ENCODE measurements at places on chromosomes 1 and 21.

GRCh38 chr1:109185990-109186732 lies 27.6 kb upstream of the SARS1 start:
- no peak for DNase-seq

GRCh38 chr1:149936992-149937705 lies 470 bp upstream of the MTMR11 start:
- DNase-seq, result peak; percentile 47

- no peak for DNase-seq
These were observed 33.9 kb downstream of the OLFML2B start for GRCh38 chr1:161989786-161990185.

GRCh38 chr1:185144233-185144632 lies 12.5 kb downstream of the TRMT1L start:
- DNase-seq, result no peak

DNA sequence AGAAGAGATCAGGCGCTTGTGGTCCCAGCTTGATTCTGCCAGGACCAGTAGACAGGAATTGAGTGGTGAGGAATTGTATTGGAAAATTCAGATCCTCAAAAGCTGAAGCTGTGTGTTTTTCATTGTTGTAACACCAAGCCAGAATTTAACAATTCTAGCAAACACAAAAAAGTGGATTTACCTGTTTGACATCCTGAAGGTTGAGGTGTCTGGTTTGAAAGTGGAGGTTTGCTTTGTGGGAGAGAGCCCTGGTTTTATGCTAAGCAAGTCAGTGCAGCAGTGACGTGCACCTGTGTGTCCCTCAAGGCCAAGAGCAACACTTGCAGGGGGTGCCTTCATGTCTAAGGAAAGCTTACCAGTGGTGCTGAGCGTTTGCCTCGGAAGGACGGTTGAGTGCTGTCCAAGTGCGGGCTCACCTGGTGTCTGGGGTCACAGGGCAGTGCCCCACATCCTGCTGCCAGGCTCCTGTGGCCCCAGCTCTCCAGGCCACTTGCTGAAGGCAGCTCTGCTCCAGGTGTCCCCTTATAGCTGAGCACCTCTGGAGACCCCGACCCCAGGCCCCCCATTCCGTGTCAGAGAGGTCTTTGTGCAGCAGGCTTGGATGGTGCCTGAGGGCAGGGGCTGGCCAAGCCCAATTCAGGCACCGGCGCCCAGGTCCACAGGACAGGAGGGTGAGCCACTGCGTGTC lies 27.7 kb downstream of the PCNT start:
- no peak for DNase-seq

DNA sequence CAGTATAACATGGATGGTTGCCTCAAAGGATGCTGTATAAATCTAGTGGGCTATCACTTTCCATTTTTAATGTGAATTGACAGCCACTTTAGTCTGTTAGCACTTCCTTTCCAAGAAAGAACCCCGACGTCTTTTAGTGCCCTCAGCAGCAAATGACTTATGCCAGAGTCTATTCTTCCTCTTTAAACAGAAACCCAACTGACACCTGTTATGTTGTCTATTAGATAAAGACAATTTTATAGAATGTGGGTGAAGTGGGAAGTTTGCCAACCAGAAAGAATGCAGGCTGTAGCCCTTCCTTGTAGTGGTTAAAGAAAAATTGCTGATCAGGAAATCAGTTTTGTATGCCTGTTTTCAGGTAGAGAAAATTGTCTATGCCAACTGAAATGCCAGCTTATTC lies 344.9 kb downstream of the ZNF326 start:
- no peak for DNase-seq

- peak; percentile 83 for DNase-seq
These were observed at the start of gene CREG1 for GRCh38 chr1:167553136-167554027. Gene CREG1 (minus strand): TSS chr1:167553762.

- no peak for DNase-seq
These were observed 204.6 kb downstream of the PTBP2 start for GRCh38 chr1:96926176-96926575.

DNA sequence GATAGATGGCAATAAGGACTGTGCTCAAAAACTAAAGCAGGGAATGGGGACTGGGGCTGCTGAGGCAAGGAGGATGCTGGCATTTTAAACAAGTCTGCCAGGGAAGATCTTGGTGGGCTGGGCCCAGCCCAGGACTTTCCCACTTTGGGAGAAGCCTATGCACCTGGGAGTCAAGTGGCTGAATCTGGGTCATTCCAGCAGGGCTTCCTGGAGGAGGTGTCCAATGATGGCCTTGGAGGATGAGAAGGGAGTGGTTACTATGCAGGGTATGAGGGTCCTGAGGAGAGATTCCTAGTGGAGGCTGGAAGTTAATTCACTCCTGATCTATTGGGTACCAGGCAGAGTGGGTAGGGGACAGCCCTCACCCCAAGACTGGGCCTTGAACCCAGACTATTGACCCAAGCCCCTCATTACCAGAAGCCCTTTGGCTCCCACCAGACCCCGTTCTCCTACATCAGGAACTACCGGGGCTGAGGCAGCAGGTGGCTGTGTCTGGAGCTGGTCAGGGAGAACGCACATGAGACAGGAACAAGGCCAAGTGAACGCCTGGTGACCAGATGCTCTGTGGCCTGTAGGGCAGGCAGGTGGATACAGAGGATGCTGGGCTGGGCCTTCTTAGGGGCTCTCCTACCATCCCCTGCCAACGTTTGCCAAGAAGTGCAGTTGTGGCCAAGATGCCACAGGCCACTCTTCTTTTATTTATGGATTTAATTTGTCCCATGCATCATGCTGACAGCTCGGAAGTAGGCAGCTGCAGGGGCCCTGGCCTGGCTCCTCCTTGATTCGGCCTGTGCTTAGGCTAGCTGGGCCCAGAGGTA lies 18.3 kb upstream of the LRP8 start:
- no peak for DNase-seq

- no peak for DNase-seq
These were observed 157.2 kb downstream of the KAZN start for GRCh38 chr1:14755518-14756252.

DNA sequence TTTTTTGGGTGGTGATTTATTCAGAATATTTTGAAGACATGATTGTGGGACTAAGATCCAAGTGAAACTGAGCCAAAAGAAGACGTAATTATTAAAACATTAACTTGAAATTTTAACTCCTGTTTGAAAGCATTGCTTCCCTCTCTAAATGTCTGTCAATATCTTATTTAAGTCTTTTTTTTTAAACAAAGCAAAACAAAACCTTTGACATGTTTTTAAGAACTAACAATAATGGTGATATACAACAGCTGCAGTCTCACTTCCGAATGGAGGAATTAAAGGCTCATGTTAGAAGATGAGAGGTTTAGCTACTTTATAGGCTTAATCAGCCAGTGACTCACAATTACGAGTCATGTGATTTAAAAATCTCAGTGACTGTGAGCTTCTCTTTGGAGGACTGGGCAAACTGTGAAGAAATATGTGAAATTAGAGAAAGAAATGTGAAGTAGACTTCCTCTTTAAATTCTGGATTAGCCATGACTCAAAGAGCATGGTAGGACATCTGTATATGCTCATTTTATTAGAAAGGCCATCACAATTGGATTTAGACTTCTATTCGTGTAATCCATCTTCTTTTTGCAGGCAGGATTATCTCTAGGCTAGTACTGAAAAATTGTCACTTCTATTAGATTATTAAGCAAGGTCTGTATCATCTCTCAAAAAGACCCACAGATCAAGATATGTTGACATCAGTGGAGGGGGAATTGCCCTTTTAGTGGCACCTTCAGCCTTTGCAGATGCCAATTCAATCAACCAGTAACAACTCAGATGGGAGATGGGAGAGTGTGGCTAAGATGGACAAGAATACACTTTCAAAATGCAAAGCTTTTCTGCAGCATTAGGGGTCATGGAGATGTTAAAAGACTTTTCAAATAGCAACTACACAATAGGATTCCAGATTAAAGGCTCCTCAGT lies 28.7 kb downstream of the KCNA3 start:
- DNase-seq, result peak; percentile 38

DNA sequence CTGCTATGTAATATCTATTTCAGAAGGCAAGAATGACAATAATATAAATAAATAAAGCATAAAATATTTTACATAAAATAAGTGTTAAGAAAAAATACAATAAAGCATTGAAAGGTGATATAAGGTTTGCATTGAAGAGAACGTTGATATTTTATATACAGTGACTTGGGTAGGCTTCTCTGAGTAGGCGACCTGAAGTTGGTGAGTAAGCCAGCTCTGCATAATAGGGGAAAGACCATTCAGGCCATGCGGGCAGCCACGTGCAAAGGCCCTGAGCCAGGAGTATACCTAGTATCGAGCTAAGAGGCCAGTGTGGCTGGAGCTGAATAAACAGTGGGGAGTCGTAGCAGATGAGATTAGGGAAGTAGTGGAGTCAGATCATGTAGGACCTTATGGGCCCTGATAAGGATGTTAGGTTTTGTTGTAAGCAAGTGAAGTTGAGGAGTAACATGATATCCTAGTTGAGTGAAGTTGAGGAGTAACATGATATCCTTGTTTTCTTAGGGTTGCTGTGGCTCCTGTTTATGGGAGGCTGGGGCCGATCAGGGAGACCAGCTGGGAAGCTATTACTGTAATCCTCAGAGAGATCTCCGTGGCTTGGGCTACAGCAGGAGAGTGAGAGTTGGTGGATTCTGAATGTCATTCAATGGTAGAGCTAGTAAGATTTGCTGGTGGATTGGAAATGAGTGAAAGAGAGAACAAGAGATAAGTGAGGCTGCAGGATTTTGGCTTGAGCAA lies 22.0 kb downstream of the KCNK1 start:
- peak; percentile 18 for DNase-seq

DNA sequence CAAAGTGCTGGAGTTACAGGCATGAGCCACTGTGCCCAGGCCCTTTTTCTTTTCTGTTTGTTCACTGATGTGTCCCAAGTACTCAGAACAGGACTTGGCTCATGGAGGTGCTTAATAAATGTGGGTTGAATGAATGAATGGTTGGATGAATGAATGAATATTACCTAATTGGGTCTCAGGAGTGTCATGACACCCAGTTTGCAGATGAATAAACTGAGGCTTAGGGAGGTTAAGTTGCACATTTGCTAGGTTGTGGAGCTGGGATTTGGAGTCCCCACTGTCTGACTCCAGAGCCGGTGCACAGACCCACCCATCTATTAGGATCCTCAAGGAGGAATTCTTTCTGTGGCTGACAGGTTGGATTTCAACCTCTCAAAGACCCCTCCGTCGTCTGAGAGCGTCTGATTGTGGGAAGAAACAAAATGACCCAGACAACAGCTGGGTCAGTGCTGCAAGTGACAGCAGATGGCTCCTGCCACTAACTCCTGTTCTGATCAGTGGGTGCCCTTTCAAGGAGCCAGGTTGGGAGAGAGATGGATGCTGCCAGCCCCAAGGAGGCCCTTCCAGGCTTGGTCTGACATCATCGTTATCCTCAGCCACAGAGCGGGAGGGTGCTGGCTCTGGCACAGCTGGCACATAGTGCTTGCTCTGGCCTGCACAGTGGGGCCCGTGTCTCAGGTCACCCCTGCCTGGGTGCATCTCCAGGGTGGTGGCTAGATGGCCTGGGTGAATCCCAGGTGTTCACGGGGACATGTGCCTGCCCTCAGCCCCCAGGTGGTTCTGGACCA lies 24.2 kb downstream of the ARHGEF10L start:
- no peak for DNase-seq

DNA sequence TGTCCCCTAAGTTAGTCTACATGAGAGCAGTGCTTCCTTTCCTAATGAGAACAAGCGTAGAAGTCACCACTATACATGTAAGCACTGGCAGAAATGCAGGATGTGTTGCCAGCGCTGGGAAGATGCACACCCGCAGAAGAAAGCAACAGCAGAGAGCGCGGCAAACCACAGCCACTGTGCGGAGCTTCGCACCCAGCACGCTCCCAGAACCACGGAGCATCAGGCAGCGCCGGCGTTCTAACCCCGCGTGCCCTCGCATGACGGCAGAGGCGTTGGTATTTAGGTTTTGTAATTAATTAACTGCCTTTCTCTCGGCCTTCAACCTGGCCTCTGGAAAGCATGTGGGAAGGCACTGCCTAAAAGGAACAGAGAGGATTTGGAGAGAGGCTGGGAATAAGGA lies 69.1 kb downstream of the OLIG1 start:
- no peak for DNase-seq
